Epithelial cell of proximal tubule (primary cell): ENCODE measurements at places on chromosomes 2 and 18.

DNA sequence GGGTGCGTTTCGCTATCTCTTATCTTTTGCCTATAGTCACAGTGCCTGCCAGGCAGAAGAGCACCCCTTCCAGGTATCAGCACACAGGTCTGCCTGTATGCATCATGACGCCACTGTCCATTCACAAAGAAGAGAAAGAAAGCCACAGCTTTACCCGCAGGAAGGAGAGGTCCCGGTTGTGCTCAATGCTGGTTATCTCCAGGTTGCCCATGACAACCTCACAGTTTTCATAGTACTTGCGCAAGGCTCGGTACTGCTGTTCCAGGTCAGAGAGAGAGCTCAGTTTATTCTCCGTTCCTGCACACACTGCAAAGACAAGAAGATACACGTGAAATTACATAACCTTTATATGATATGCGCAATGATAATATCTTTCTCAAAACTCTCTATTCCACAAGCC, 414.0 kb downstream of the ERBB4 start:
- DNase-seq: no peak

- DNase-seq: no peak
These were observed 35.2 kb upstream of the NAPG start for GRCh38 chr18:10490401-10491165.

GRCh38 chr2:150126839-150127238, 360.6 kb downstream of the RND3 start:
- DNase-seq: no peak

DNA sequence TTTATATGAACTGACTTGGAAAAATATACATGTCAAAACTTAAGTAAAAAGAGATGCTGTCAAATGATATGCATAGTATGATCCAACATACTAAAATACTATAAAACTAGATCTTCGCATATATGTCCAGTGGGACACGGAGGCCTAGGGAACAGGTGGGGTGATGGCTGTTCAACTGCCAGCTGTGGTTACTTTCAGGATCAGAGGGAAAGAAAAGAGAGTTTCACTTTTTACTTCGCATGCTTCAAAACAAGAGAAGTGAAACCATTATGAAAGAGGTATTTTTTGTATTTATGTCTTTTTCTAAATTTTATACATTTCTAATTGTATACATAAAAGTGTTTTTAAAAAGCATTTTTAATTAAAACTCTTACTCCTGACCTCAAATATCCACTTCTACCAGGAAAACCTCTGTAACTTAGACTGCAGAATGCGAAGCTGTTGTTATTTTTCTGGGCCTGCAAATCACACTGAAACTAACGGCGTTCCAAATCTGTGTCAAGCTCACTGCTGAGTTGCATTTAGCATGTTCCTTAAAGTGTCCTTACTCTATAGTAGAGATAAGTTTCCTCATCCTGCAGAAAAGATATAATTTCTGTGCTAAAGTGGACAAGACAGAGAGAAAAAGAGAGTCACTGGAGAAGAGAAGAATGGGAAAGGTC, 97.8 kb upstream of the SLC35G4 start:
- DNase-seq: no peak

GRCh38 chr18:35042389-35043071, 1.3 kb downstream of the MAPRE2 start:
- DNase-seq: no peak

- no peak for DNase-seq
These were observed 92.6 kb upstream of the ITGA4 start for GRCh38 chr2:181364492-181365170.

- no peak for DNase-seq
These were observed 37.1 kb downstream of the RAMP1 start for GRCh38 chr2:237896507-237896892.

DNA sequence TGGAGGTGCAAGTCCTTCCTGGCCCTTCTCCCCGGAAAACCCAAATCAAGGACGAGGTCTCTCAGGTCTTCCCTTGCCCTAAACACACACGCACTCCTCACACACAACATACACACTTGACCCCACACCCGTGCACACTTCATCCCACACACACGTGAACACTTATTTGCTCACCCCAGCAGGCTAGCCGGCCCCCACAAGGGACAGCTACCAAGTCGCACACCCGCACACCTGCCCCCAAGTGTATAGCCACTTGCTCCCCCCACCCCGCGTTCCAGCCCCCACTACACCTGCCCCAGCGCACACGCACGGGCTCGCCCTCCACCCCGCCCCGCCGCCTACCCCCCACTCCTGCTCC, 359 bp downstream of the TGFBRAP1 start:
- no peak for DNase-seq

- DNase-seq: no peak
These were observed 677 bp downstream of the GAD1 start for GRCh38 chr2:170817093-170818035.

DNA sequence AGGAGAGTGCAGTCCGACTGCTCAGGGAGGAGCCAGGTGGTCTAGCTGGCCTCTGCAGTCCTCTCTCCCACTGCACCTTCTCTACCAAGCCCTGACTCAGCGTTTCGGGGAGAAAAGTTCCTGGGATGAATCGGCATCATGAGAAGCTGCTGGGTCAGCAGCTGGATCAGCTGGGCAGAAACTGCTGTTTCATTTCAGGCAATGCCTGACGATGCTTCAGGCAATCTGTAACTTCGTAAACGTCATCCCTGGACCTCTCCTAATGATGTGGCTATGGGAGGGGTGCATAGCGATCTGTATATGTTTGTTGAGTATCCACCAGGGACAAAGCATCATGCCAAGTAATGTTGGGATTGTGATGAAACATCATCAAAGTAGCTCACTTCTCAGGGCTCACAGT, 20.7 kb downstream of the LIPG start:
- DNase-seq: no peak

DNA sequence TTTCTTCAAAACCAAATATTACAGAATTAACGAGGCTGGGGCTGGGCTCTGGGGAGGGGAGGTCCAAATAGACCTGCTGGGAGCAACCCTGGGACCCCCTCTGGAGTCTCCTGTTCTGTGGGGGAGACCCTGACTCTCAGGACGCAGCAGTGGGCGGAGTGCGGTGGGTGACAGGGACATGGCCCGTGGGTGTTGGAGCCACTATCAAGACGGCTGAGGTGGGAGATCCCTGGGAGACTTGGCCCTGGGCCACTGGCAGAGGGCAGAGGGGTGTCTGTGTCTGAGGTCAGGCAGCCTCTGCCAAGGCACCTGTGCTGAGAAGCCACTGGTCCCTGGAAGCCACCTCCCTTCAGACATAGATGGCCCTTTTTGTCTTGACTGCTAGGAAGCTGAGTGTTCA, 79.5 kb upstream of the CTDP1 start:
- DNase-seq: no peak

DNA sequence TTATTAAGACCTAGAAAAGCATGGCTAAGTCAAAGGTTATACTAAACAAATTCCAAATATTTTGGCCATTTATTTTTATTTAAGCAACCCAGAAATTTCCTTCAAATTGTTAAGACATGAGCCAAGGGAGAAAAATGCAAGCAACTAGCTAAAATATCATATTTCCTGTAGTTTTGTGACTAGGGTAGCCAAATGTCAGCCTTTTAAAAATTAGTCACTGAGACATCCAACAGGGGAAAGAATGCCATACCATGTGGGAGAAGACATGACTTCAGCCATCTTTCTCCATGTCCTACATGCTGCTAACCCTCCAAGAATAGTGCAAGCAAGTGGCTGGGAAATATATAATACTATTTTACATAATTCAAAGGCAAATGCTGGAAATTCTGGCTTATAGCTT, 197.9 kb downstream of the DSEL start:
- no peak for DNase-seq

- DNase-seq: no peak
These were observed 2.3 kb downstream of the ECEL1 start for GRCh38 chr2:232485348-232485756.

DNA sequence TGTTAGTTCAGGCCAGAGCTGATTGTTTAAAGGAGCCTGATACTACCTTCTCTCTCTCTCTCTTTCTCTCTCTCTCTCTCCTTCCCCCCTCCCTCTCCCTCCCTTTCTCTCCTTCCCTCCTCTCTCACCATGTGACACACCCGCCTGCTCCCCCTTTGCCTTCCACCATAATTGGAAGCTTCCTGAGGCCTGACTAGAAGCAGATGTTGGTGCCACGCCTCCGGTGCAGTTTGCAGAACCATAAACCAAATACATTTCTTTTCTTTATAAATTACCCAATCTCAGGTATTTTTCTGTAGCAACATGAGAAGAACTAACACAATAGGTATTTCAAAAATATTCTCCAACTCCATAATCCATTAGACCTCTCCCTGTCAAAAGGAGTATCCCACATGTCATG, 62.4 kb downstream of the ANKRD62 start:
- no peak for DNase-seq

DNA sequence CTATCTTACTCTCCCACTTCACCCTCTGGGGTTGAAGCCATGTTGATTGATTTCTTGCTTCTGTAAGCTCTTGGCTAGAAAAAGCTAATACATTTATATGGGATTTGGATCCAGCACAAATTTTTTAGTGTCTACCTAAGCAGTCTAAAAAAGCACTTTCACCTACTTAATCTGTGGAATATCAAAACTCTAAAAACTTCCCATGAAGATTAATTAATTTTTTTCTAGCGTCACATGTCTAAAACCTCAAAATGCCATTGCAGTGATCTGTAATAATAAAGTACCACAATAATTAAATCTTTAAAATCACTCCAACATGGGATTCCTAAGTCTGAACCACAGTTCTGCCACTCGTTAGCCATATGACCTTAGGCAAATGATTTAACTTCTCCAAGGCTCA, 180.1 kb downstream of the EN1 start:
- DNase-seq: no peak

GRCh38 chr2:77721593-77721992, 199.4 kb upstream of the LRRTM4 start:
- DNase-seq: no peak

DNA sequence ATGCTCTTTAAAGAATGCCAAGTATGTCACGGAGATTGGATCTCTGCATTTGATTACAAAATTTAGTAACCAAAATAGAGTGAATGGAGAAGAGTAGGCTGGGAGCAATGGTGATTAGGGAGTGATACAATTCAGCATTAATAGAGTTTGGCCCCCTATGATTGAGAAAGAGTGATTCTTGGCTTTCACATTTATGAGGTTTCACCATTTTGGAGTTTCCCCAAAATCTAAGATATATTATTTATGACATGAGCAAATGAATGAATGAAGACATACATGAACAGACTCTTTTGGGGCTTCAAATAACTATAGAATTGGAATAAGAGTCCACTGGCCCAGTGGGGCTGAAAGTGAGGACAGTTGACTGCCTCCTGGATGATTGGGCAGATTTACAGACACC, 255.2 kb downstream of the LPIN1 start:
- no peak for DNase-seq
